Heart left ventricle (tissue), 16 donors: ENCODE measurements at places on chromosomes 3 and 15. TPM values are rescaled to one million over a fixed set of nuclear protein-coding genes. Genes with fewer than 3 reads are reported as not detected.
A peak's percentile ranks its signal among the peaks of the same experiment; 100 is the strongest.

Gene NECTIN3
- 10.1 TPM for total RNA-seq

Gene SEMA3B
- 14.4 TPM for total RNA-seq

Gene MOBP
- not detected for total RNA-seq

Gene GOLGA6B
- not detected for total RNA-seq

Gene P3H2
- 3.8 TPM for total RNA-seq

Gene CCR4
- total RNA-seq, result not detected

Gene GABRB3
- total RNA-seq, result 4.4 TPM

Gene GABRR3
- not detected for total RNA-seq

Gene IL17RD
- 7.7 TPM for total RNA-seq

Gene SERINC4
- total RNA-seq, result 0.25 TPM

Gene CTXND1
- total RNA-seq, result 6.9 TPM

DNA sequence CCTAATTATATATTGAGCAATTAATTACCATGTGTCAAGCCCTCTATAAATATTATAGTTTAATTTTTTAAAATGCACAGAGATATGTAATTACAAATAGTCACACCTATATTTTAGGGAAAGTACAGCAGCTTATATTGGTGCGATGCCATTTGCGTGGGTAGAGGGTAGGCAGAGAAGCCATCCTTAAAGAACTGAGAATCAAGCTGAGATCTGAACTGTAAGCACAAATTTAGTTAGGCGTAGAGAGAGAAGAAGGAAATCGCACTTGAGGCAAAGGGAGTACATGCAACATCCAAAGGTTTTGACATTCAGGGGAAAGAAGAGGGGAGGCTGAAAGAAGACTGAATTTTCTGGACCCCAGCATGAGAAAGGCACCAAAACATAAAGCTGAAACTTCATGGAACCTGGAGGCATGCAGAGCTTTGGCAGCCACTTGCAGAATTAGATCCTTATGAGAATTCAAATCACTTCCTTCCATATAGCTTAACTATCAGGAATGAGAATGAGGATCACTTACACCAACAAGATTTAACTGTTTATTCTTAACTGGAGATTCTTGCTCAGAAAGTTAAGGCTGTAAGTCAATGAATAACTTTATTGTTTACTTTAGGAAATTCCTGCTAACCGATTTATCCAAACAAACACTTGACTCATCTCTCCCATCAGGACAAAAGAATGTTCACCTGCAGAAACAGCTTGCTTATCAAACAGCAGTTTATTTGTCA, 114.3 kb downstream of the TGFBR2 start:
- H3K27ac ChIP-seq, result no peak overlapping the region
- no peak for DNase-seq
- no peak overlapping the region for H3K4me3 ChIP-seq
- no peaks in the 10 kb centered on the region for H3K27me3 ChIP-seq
- no peaks in the 10 kb centered on the region for H3K36me3 ChIP-seq
- H3K4me1 ChIP-seq, result no peaks in the 10 kb centered on the region

- H3K4me1 ChIP-seq, result peaks cover 7% of the 10 kb centered on the region
- DNase-seq, result peak; percentile 53
- no peak overlapping the region for H3K27ac ChIP-seq
- no peak overlapping the region for H3K4me3 ChIP-seq
Measured at GRCh38 chr15:89177633-89178306, 43.6 kb downstream of the RLBP1 start.

DNA sequence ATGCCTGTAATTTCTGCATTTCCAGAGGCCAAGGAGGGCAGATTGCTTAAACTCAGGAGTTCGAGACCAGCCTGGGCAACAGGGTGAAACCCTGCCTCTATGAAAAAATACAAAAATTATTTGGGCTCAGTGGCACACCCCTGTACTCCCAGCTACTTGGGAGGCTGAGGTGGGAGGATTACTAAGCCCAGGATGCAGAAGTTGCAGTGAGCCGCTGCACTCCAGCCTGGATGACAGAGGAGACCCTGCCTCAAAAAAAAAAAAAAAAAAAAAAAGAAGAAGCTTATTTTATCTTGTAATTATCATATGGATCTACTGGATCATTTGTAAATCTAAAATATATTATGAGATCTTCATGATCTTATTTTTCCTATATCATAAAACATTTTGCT, 84.1 kb downstream of the PPCDC start:
- no peaks in the 10 kb centered on the region for H3K36me3 ChIP-seq
- H3K4me3 ChIP-seq, result no peak overlapping the region
- no peaks in the 10 kb centered on the region for H3K27me3 ChIP-seq
- no peak for DNase-seq

DNA sequence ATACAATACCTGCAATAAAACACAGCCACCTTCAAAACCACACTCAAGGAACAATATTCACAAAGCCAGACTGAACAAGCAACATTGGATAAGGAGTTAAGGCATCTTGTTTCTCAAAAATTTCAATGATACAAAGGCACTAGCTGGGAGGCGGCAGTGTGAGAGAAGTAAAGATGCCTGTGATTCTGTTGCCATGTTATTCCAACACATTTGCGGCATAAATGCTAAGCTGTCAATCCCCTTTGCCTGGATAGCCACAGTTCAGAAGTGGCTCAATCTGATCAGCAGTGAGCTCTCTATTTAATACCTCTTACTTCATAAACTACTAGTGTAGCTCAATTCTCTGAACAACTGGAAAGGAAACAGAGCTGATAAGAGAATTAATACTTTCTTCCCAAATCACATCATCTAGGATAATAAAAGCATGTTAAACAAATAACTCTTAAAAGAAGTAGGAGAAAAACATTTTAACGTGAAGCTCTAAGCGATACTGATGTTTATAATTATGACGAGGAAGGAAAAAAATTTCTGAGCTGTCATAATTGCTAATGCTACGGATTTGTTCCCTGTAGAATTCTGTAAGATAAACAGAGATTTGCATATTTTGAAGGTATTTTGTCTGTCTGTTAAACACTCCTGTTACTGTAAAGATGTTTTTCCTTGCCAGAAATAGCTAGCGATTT, 358.4 kb downstream of the FOXP1 start:
- H3K36me3 ChIP-seq, result no peaks in the 10 kb centered on the region
- no peaks in the 10 kb centered on the region for H3K4me1 ChIP-seq
- peak overlapping the region; percentile 80 for H3K27ac ChIP-seq
- DNase-seq, result no peak
- H3K27me3 ChIP-seq, result no peaks in the 10 kb centered on the region

GRCh38 chr3:13690636-13691035, 141.7 kb downstream of the FBLN2 start:
- no peak overlapping the region for H3K4me3 ChIP-seq
- peaks cover 19% of the 10 kb centered on the region for H3K27me3 ChIP-seq
- no peaks in the 10 kb centered on the region for H3K4me1 ChIP-seq
- H3K27ac ChIP-seq, result no peak overlapping the region

GRCh38 chr3:87895983-87896382, 162.8 kb downstream of the CGGBP1 start:
- no peaks in the 10 kb centered on the region for H3K36me3 ChIP-seq
- H3K4me1 ChIP-seq, result no peaks in the 10 kb centered on the region
- no peak overlapping the region for H3K27ac ChIP-seq
- no peaks in the 10 kb centered on the region for H3K27me3 ChIP-seq
- no peak overlapping the region for H3K4me3 ChIP-seq
- no peak for DNase-seq

GRCh38 chr3:127637971-127638370, 9.0 kb downstream of the PODXL2 start:
- H3K4me1 ChIP-seq, result no peaks in the 10 kb centered on the region
- no peak for DNase-seq
- no peaks in the 10 kb centered on the region for H3K27me3 ChIP-seq
- H3K27ac ChIP-seq, result no peak overlapping the region
- no peak overlapping the region for H3K4me3 ChIP-seq

DNA sequence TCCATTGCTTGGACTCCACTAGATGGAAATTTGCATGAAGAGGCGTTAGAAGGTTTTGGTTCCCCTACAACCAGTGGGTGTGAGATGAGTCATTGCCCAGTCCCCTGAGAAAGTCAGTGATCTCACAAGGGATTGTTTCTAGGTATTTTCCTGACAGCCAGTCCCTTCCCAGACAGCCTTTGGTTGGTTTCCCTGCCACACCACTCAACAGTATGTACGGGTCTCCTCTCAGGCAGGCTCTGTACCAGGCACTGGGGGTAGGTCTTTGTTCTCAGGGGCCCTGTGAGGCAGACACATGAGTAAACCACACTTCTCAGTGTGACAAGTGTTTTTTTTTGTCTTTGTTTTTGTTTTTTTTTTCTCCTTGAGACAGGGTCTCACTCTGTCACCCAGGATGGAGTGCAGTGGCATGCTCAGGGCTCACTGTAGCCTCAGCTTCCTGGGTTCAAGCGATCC, 4.0 kb downstream of the LAMP3 start:
- peaks cover 17% of the 10 kb centered on the region for H3K27me3 ChIP-seq
- H3K36me3 ChIP-seq, result no peaks in the 10 kb centered on the region
- no peak overlapping the region for H3K27ac ChIP-seq
- no peak overlapping the region for H3K4me3 ChIP-seq

- H3K27me3 ChIP-seq, result no peaks in the 10 kb centered on the region
- H3K27ac ChIP-seq, result no peak overlapping the region
- no peaks in the 10 kb centered on the region for H3K4me1 ChIP-seq
- no peak for DNase-seq
- H3K36me3 ChIP-seq, result no peaks in the 10 kb centered on the region
- no peak overlapping the region for H3K4me3 ChIP-seq
Measured at GRCh38 chr3:176513604-176514003, 683.7 kb downstream of the TBL1XR1 start.

GRCh38 chr3:197873329-197873728, 76.7 kb upstream of the RPL35A start:
- DNase-seq, result no peak
- peaks cover 78% of the 10 kb centered on the region for H3K36me3 ChIP-seq
- H3K4me1 ChIP-seq, result no peaks in the 10 kb centered on the region
- H3K4me3 ChIP-seq, result no peak overlapping the region
- no peaks in the 10 kb centered on the region for H3K27me3 ChIP-seq
